ENCODE measurements at places on chromosomes 12 and 14. TPM values are rescaled to one million over a fixed set of nuclear protein-coding genes. Genes with fewer than 3 reads are reported as not detected.

DNA sequence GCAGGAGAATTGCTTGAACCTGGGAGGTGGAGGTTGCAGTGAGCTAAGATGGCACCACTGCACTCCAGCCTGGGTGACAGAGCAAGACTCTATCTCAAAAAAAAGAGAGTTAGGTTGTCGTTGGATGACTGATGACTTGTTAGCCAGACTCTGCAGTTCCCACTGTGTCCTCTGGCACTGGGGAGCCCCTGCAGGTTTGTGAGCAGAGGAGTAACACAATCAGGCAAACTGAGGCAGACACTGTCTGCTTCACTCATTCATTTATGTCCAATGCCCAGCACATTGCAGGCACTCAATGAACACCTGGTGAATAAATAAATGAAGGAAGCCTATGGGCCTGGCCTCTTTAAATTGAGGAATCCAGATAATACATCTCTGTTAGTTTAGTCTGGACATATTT lies 41.2 kb upstream of the BCL11B start:
- H3K36me3 ChIP-seq: no peaks in the 10 kb centered on the region
- no peaks in the 10 kb centered on the region for H3K4me1 ChIP-seq
- no peak overlapping the region for H3K4me3 ChIP-seq
- H3K27ac ChIP-seq: no peak overlapping the region

The KERA gene
- not detected for total RNA-seq

GRCh38 chr12:19150273-19150900 lies 20.9 kb downstream of the PLEKHA5 start:
- peaks cover 30% of the 10 kb centered on the region for H3K36me3 ChIP-seq
- H3K4me1 ChIP-seq: peaks cover 48% of the 10 kb centered on the region
- H3K27me3 ChIP-seq: no peaks in the 10 kb centered on the region

DNA sequence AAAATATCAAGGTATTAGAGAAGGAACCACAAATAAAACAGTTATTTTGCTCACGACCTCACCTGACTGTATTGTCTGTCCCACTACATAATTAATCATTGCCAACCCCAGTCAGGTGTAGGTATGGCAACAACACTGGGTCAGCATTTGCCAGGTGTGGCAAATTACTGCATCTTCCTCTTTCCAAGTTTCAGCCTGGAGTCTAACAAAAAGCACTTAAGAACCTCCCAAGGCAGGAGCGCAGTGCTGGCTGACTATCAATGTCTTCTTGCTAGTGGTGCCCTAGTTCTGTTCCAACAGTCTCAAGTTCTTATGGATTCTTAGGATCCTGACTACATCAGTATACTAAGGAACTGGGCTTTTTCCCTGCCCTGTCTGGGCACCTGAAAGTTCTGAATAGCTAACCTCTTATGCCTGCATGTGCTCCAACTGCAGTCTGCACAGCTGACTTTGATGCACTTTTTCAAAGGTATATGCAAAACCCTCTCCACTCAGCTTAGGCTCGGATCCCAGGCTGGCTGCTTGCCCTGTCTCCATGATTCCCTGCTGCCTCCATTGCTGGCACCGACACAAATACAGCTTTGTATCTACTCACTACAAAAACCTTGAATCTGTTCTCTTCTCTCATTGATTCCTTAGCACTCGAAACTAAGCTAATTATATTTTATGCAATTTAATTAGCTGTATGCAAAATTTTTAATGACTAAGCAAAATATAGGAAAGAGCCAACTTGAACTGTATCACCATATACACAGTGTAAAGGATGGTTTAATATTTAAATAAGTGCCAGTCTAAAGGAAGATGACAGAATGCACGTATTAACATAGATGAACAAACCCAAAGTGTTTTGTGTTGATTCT lies 113.3 kb downstream of the PRKD1 start:
- H3K36me3 ChIP-seq: peaks cover 5% of the 10 kb centered on the region
- H3K27ac ChIP-seq: no peak overlapping the region
- no peak for DNase-seq
- H3K4me3 ChIP-seq: no peak overlapping the region
- H3K27me3 ChIP-seq: no peaks in the 10 kb centered on the region

GRCh38 chr14:43894534-43894933 lies 612.5 kb downstream of the FSCB start:
- H3K4me1 ChIP-seq: no peaks in the 10 kb centered on the region
- H3K27ac ChIP-seq: no peak overlapping the region
- no peak for DNase-seq
- H3K27me3 ChIP-seq: no peaks in the 10 kb centered on the region
- H3K36me3 ChIP-seq: no peaks in the 10 kb centered on the region
- H3K4me3 ChIP-seq: no peak overlapping the region

DNA sequence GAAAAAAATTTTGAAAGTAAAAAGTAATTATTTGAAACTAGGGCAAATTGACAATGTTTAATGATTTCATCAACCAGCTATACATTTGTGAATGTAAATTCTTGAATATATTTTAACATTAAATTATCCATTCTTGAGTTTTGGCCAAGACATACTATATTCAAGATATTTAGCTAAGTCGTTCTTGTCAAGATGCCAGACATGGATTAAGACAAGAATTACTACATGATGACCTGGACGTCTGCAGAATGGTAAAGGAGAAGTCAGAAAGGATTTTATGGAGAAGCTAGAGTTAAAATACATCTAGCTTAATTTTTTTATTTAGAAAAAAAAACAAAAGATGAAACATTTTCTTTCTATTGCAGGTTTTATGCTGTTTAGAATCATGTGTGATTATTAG lies 255.8 kb downstream of the TMTC2 start:
- no peaks in the 10 kb centered on the region for H3K4me1 ChIP-seq
- no peak for DNase-seq
- H3K36me3 ChIP-seq: no peaks in the 10 kb centered on the region
- H3K27ac ChIP-seq: no peak overlapping the region

The SCNN1A gene
- 0.17 TPM for total RNA-seq

- peaks cover 22% of the 10 kb centered on the region for H3K4me1 ChIP-seq
- DNase-seq: no peak
- H3K36me3 ChIP-seq: 0 out of 2 replicates have a peak, but pooled peaks cover 10% of the 10 kb centered on the region
- H3K27ac ChIP-seq: no peak overlapping the region
- H3K4me3 ChIP-seq: no peak overlapping the region
These were observed 1.5 kb downstream of the SAMD15 start for GRCh38 chr14:77378701-77379100.
